Right hindlimb (tissue), 1 donor: ENCODE measurements at places on chromosomes 12 and 14.

DNA sequence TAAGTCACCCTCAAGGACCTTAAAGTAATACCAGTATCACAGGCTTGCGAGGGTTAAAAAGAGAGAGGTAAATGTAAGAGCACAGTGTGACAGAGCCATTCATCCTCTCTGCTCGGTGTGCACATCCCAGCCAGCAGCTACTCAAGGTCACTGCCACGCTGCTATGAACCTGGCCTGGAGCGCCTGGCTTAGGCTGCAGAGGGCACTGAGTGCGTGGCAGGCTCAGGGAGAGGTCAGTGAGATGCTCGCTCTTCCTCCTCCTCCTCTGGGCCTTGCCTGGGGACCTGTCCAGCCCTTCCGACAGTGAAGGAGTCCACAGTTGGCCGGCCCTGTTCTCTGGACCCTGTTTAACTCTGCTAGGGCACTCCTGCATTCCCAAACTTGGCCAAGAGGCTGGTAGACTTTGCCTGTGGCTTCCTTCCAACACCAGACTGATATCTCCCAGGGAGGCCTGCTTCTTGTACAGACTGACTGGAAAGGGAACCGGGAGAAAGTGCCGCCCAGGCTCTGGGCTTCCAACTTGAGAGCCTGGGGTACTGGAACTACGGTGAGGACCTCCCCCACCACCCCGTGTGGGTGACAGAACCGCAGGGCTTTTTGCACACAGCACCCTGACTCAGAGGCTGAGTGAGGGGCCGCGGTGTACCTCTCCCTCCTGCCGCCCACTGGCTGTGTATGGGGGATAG lies 62.6 kb upstream of the CORO1C start:
- DNase-seq, result no peak

GRCh38 chr12:46149905-46150304 lies 118.9 kb downstream of the SLC38A1 start:
- no peak for DNase-seq

- no peak for DNase-seq
These were observed 17.6 kb downstream of the LACRT start for GRCh38 chr12:54616933-54617680.

- DNase-seq, result no peak
These were observed 119.9 kb upstream of the LHX5 start for GRCh38 chr12:113591480-113591974.

DNA sequence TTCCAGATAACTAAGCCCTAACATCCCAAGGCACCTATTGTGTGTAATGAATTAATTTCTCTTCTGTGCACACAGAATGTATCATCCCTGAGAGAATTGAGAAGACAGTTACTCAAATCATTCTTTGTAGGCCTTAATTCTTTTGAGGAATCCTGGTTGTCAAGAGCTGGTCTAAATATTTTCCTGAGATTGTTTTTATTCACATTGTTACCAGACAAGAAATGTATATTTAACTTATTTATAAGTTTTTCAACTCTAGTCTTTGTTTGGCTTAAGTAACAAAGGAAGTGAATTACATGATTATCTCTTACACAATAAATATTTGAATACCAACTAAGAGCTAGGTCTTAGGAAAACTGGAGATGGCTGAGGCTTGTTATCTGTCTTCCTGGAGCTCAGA lies 169.4 kb downstream of the DACT1 start:
- DNase-seq, result no peak

DNA sequence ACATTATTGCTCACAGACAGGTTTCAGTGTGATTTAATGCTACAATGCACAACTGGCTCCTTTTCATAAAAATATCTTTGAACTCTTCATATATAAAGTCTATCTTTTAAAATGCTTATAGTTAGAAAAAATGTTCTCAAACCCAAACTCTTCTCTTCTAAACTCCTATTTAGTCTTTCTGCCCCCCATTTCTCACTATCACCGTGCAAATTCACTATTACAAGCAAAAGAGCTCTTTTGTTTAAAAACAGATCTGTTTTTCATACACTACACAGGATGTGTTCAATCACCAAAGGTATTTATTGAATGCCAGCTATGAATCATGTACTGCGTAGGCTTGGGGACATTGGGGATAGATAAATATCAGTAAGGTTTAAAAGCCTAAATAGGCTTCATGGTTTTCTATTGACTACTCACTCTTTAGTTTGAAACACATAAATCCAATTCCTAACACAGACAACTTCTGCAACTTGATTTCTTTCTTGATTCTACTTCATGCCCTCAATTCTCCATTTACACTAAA lies 692.3 kb downstream of the C12orf50 start:
- DNase-seq, result no peak

DNA sequence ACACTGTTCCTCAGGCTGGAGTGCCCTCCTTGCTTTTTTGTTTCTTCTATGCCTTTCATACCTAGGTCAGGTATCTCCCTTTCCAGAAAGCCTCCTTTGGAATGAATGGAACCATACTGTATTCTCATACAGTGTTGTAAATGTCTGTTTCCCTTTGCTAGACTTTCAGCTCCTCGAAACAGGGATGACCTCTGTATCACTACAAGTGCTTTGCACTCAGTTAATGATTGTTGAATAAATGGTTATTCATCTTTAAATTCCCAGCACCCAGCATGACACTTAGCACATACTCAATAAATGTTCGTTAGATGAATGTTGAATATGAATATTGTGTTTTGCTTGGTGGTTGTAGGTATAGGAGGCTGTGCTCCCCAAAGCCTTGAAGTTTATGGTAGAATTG lies 5.9 kb upstream of the TULP3 start:
- no peak for DNase-seq

GRCh38 chr12:60209933-60210332 lies 614.1 kb downstream of the SLC16A7 start:
- DNase-seq, result no peak

GRCh38 chr12:15520083-15520482 lies 197.8 kb downstream of the PTPRO start:
- no peak for DNase-seq

DNA sequence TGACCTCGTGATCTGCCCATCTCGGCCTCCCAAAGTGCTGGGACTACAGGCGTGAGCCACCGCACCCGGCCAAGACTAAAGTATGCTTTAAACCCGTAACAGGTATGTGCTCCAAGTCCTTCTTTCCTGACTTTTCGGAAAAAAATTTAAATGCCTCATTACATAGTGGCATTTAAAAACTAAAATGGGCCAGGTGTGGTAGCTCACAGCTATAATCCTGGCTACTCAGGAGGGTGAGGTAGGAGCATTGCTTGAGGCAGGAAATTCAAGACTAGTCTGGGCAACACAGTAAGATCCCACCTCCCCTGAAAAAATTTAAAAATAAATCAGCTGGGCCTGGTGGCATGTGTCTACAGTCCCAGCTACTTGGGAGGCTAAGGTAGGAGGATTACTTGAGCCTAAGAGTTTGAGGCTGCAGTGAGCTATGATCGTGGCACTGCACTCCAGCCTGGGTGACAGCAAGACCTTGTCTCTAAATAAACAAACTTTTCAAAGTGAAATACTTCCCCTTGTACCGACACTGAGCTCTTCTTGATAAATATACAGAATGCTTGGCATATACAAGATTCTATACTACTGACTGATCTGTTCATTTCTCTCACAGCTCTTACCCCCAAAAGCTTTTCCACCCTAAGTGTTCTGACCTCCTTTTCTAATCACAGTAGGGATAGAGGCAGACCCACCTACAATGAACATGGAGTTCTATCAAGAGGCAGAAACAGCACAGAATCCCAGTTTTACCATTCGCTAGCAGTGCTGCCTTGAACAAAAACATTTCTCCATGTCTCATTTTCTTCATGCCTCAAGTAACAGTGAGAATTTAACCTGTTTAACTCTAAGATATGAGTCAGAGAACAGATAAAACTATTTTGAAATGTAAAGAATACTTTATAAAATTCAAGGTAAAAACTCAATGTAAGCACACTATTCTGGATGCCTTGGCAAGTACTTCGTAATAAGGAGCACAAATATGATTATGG lies 7.9 kb downstream of the PPP4R3A start:
- no peak for DNase-seq

DNA sequence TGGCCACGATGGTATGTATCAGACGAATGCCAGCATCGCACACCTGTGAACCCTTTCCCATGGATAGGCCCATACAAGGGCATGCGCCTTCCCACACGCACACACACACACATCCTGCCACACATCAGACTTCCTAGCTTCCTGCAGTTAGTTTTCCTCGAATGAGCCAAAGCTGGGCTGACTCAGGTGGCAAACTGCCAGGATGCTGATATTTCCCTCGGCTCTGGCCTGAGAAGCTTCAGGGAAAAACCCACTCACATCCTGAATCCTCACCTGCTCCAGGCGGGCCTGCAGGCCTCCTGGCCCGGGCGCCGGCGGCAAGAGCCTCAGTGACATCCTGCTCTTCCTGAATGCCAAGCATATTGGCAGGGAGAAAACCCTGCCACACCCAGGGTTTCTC lies 22.4 kb downstream of the CALM1 start:
- peak; percentile 86 for DNase-seq

- no peak for DNase-seq
These were observed 9.7 kb downstream of the GLRX5 start for GRCh38 chr14:95544588-95544987.

DNA sequence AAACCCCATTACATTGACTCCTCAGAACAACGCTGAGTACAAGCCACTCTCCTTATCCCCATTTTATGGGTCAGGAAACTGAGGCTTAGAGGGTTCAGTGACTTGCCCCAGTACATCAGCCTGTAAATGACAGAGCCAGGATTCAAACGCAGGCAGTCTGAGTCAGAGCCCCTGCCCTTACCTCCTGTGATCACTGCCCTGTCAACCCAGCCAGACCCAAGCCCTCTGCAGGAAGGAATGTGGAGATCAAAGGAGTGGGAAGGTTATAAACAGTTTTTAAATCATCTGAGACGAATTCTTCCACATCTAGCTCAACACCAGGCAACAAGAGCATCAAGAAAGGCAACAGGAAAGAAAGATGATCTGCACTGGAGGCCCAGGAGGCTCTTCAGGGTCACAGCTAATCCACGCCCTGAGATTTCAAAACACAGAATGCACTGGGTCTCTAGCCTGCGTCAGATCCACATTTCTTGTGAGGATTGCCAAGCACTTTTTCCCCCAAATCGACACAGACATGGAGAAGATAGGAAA lies 38.5 kb downstream of the SPTB start:
- DNase-seq, result peak; percentile 42

- no peak for DNase-seq
These were observed 3.0 kb downstream of the SELPLG start for GRCh38 chr12:108630481-108631207.

GRCh38 chr12:104420868-104421267 lies 35.9 kb upstream of the CHST11 start:
- no peak for DNase-seq

GRCh38 chr14:38553586-38553985 lies 297.7 kb upstream of the CLEC14A start:
- DNase-seq, result no peak

DNA sequence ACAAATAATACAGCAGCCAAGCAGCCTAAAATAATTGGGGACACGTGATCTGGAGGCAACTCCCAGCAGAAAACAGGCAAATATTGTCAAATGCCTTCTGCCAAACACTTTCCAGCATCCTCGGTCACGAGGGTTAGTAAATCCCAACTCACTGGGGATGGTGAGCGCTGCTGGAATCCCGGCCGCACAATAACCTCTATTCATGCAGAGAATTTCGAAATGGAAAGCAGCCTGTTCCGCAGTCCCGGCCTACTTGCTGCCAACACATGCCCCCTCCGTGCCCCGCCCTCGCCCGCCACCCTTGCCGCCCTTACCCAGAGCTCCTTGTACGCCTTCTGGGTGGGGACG lies 62.2 kb downstream of the RFX4 start:
- DNase-seq, result peak; percentile 79

DNA sequence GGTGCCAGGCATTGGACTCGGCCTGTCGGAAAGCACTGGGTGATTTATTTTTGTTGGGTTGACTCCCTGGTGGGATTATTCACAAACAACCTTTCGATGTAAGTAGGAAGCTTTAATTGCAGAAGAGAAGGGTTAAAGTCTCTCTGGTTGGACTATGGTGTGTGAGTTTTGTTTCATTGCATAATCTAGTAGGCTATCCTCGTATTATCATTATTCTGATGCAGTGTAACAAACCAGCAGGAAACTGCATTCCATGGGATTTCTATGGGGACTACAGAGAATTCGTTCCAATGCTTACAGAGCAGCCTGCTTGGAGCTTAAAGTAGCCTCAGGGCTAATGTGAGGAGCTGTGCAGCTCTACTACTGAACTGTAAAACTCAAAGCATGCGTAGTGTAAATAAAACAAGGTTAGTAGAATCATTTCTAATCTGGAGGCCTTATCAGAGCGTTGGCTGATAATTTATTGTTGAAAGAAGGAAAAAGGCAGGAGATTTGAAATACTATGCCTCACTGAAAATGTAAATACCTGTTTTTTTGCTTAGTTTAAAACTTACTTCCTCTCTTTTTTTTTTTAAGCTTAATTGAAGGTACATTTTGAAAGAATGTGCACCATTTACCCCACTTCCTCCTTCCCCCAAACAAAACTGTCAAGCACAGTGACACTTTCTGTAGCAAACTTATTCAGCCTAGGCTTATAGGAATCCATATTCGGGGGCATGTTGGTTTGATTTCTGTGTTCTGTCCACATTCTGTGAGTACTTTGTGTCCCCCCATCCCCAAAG lies 226.7 kb downstream of the NPAS3 start:
- no peak for DNase-seq

DNA sequence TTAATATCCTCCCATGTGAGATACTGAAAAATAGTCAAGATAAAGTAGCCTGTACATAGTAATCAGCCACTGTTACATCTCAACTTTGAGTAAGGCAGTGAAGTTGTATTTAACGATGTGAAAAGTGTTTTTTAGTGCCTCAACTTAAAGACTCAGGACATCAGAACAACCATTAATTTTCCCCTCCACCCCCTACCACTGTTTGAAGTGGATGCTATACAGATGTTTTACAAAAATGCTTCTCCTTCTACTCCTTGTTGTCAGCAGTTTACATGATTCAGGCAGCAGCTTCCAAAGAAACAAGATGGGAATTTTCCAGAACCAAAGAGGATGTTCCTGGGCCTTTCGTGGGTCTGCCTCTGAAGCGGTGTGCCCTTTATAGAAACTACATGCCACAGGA lies 143.6 kb downstream of the RPAP3 start:
- no peak for DNase-seq

- DNase-seq, result no peak
These were observed 57.8 kb downstream of the GALNT16 start for GRCh38 chr14:69317780-69318179.

DNA sequence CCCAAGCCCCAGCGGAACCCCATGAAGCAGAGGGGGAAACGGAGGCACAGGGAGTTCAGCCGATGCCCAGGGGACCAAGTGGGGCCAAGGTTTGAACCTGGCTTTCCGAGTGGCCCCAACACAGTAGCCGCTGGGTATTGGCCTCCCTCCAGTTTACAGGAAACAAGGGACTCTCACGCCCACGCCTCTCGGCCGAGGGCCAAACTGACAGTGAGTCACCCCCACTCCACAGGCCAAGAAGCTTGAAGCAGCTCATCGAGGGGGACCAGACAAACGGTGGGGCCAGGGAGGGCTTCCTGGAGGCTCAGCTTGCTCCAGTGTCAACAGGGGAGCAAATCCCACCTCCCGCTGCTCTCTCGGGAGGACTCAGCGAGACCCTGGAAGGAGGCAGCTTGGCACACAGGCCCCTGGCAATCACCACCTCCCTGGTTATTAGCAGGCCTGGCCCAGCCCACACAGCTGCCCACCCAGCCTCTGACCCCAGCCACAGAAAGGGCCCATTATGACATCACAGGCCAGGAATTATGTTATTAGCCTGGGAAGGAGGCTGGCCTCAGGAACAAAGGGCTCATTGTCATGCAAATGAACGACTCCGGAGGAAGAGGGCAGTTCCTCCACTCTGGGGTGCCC lies 54.6 kb downstream of the NCOR2 start:
- DNase-seq, result peak; percentile 87
